ENCODE measurements at places on chromosomes 7 and 10.
A peak's percentile ranks its signal among the peaks of the same experiment; 100 is the strongest.

DNA sequence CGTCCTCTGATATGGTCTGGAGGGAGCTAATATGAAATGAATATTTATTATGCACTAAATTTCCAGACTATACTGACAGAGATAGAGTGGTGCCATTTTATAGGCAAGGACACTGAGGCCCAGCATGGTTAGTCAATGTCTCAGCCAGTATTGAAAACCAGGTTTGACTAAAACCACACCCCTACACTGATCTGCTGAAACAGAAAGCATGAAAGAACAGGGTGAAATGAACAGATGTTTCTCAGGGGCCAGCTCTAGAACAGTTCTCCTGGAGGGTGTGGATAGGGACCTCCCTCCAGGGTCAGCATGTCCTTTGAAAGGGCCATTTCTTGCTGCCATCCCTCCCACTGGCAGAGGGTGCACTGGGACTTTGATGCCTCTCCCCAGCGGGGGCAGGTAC, 700.5 kb downstream of the GRID1 start:
- no peak for DNase-seq

- no peak for DNase-seq
Measured at GRCh38 chr10:116654816-116655215, 34.1 kb downstream of the PNLIPRP2 start.

DNA sequence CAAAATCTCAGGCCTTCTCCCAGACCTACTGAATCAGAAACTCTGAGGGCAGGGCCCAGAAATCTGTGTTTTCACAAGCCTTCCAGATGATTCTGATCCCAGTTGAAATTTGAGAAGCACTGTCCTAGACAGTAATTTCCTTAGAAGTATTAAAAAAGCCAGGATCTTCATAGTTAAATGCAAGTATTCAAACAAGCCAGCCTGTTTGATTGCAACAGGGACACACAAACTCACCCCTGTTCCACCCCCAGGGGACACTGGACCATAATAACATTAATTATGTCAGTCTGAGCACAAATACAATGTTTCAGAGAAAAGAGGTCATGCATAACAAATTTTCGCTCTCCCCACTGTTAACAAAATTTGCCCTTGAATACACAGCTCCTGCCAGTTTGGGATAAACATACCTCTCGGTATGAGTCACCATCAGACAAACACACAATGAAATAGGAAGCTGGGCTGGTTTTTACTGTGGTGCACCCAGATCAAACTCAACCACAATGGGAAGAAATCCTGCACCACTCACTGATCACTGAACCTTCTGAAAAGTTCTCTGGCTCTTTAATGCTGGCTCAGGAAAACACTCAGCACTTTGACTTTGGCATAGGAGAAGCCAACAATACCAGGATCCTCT, 34.3 kb downstream of the ABLIM1 start:
- DNase-seq, result peak; percentile 24

GRCh38 chr7:111438369-111439289, 123.7 kb downstream of the IMMP2L start:
- no peak for DNase-seq

GRCh38 chr7:121504482-121504881, 108.4 kb upstream of the FAM3C start:
- DNase-seq, result no peak

DNA sequence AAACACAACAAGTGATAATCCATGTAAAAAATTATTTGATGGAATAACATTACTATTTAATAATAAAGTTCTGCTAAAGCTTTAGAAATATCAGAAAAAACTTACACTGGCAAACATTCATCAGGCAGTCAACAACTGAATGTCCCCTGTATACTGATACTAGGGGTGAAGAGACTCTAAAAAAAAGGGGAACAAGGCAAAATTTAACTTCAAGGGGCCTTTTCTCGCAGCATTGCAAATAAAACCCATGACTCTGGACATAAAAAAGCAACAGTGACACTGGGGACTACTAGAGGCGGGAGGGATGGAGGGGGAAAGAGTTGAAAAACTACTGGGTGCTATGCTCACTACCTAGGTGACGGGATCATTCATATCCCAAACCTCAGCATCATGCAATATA, 5.8 kb upstream of the IFRD1 start:
- no peak for DNase-seq

DNA sequence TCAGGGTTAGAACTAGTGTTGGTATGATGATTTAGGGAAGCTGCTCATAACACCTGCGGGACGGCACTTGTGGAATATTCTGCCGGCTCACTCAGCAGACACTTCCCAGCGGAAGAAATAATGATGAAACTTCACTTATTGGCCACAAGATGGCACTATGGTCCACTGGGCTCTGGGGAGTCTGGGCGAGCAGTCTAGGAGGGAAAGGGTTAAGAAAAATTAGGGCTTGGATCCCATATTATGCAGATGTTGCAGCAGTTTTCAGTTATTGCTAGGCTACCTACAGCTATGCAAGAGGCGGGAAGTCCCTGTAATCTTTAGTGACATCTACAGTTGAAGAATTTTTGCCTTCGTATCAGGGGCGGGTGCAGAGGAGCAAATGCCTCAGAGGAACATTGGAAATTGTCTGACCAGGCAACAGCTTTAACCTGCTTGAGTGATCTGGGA, 238.7 kb upstream of the PRSS58 start:
- no peak for DNase-seq

GRCh38 chr10:5679037-5679435, 5.6 kb upstream of the TASOR2 start:
- no peak for DNase-seq

GRCh38 chr10:103396067-103396788, at the start of the genes ATP5MK and PDCD11:
Gene ATP5MK, minus strand, starts transcription at chr10:103396475. Its CDS starts 4,018 bp downstream, at chr10:103392457.
Gene PDCD11, plus strand, starts transcription at chr10:103396626. Its CDS starts 1,801 bp downstream, at chr10:103398427.
- peak; percentile 90 for DNase-seq

DNA sequence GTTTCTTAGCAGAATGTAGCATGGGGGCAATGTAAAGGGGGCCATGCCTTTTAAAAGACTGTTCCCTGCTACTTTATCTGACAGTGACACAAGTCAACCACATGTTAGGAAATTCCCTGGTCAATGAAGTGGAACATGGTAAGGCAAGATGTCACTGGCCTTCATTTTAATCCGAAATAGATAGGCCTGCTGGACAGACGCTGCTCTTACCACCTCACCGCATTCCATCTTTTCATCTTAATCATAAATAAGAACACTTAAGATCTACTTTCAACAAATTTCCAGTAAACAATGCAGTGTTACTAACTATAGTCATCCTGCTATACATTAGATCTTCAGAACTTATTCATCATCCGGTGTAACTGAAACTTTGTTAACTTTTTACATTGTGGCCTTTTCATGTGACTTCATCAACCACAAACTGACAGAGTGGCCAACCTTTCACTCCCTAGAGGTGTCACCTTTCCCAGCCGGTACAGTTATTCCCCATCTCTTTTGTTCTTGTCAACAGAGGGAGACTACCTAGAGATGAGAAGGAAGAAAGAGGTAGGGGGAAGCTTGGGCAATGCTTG, 15.6 kb downstream of the ASB4 start:
- DNase-seq, result no peak

- DNase-seq, result no peak
Measured at GRCh38 chr7:120272261-120272660, 714 bp upstream of the KCND2 start.

- no peak for DNase-seq
Measured at GRCh38 chr10:52645187-52645758, 127.3 kb downstream of the MBL2 start.

DNA sequence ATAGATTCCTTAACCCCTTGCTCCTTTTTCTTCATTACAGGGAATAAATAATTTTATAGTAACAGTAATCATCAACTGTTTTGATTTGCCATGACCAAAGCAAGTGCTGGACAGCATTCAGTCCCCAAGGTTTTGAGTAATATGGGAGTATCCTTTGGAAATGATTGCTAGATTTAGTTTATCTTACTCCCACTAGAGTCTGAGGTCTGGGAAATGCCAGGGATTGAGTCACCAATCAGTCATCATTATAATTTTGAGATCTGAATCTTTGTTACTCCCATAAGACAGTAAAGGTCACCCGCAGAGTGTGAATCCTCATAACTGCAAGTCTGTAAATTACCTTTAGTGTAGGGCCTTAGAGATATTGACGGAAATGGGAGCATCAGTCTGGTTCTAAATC, 133.7 kb upstream of the SEMA3E start:
- no peak for DNase-seq

- no peak for DNase-seq
Measured at GRCh38 chr7:107967420-107967819, 35.5 kb downstream of the LAMB1 start.

GRCh38 chr10:75272094-75272493, 36.3 kb upstream of the COMTD1 start:
- DNase-seq, result no peak

DNA sequence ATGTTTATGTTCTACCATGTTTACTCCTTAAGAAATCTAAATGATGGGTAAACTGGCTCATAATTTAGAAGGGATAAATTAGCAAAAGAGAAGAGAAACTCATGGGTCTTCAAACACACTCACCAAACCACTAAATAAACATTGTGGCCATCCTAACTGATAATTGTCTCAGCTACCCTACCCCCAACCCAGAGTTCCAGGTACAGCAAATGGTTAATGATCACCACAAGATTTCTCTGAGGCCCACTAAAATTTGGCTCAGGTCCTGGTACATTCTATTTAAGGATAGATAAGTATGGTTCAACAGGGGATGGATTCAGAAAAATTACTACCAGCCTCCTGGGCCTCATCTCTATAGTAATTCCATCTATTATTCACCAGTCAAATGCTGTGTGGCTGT, 21.4 kb downstream of the SLC25A13 start:
- no peak for DNase-seq

GRCh38 chr7:1160670-1161021, 650 bp upstream of the ZFAND2A start:
- no peak for DNase-seq

- DNase-seq, result no peak
Measured at GRCh38 chr7:139358541-139359365, 941 bp upstream of the LUC7L2 start.

GRCh38 chr7:117137868-117138267, 184.6 kb downstream of the ST7 start:
- DNase-seq, result no peak

DNA sequence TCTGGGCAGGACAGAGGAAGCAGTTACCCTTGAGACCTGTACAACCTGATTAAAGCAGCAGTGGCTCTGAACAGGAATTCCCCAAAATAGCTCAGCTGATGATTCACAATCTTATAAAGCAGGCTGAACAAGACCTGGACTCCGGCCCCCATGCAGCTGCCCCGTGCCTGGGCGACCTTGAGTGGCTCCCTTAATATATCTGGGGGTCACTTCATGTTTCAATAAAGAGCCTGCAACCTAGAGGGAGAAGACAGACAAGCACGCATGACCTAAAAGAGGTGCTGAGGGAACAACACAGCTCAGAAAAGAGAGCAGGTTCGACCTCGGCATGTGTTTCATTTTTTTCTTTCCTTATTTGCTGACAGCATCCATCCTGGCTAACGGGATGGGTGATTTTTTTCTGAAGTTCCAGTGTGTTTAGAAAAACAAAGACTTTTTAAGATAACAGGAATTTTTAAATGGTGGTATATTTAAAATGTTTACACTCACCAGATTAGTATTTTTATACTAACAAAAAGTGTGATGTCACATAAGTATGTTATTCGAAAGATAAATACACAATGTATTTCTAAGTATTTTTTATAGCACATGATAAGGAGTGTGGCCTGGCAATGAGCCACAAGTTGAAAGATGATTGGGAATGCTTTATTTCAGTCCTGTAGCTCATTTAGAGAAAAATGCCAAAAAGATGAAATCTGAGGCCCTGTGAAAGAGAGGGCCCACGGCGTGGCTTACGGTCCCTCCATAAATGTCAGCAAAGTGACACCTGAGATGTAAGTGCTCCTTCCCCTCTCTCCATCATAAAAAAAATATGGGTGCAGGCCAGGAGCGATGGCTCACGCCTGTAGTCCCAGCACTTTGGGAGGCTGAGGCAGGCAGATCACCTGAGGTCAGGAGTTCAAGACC, 161.3 kb downstream of the SLIT1 start:
- DNase-seq, result no peak

GRCh38 chr10:74012480-74012879, 14.6 kb downstream of the VCL start:
- DNase-seq, result no peak

GRCh38 chr7:97513326-97513725, 218.6 kb upstream of the TAC1 start:
- DNase-seq, result no peak

DNA sequence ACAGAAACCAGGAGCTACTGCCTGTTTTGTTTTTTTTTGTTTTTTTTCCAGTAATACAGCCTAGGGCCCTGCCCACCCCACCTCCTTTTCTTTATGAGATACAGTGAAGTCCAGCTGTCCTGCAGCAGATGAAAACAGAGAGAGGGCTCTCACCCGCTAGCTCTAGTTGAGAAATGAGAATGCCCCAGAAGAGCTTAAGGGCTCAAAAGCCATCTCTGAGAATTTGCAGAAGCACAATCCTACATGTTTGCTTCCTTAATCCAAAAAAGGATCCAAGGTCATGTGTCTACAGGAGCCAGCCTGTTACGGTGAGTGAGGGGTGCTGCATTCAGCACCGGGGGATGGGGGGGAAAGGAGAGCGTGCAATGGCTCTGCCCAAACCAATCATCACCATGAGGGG, 122.7 kb downstream of the KCNMA1 start:
- no peak for DNase-seq

DNA sequence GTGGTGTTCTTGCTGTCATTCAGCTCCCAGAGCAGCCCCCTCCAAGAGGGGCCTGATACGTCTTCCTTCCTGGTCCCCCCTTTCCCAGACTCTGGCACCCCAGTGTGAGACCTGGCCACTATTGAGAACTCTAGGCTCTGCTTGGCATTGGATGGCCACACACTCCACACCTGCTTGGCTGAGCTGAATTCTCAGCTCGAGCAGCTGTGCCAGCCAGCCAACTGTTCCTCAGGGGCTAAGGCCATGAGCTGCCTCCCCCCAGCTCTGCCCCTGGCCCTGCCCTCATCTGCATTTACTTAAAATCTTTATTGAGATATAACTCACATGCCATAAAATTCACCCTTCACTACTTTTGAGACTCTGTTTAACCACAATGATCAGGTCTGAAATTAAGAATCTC, 6.7 kb downstream of the TLL2 start:
- DNase-seq, result no peak
